NCI-H187 (cell line): ENCODE measurements at places on chromosomes 7 and 10.

DNA sequence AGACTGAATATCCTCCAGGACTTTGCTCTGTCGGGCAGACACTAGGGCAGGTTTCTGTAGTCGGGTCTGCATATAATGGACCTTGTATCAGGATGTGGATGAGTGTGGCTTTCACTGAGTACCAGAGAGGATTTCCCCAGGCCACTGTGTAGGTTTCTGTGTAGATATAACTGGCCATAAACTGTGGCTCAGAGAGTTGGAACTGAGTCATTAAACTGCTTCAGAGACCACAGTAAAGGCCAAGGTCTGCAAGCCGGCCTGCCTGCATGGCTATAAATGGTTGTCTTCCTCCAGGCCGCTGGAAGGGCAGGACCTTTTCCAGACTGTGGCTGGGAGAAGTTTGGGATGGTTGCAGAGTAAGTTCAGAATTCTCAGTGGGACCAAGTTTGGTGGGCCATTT, 16.9 kb downstream of the ZNF92 start:
- no peak for DNase-seq

- DNase-seq, result no peak
Measured at GRCh38 chr7:85699482-85699881, 512.6 kb upstream of the SEMA3D start.

- DNase-seq, result peak; percentile 55
Measured at GRCh38 chr7:2717293-2718261, 29.6 kb downstream of the AMZ1 start.

- DNase-seq, result no peak
Measured at GRCh38 chr7:26162431-26162830, 10.4 kb downstream of the NFE2L3 start.

DNA sequence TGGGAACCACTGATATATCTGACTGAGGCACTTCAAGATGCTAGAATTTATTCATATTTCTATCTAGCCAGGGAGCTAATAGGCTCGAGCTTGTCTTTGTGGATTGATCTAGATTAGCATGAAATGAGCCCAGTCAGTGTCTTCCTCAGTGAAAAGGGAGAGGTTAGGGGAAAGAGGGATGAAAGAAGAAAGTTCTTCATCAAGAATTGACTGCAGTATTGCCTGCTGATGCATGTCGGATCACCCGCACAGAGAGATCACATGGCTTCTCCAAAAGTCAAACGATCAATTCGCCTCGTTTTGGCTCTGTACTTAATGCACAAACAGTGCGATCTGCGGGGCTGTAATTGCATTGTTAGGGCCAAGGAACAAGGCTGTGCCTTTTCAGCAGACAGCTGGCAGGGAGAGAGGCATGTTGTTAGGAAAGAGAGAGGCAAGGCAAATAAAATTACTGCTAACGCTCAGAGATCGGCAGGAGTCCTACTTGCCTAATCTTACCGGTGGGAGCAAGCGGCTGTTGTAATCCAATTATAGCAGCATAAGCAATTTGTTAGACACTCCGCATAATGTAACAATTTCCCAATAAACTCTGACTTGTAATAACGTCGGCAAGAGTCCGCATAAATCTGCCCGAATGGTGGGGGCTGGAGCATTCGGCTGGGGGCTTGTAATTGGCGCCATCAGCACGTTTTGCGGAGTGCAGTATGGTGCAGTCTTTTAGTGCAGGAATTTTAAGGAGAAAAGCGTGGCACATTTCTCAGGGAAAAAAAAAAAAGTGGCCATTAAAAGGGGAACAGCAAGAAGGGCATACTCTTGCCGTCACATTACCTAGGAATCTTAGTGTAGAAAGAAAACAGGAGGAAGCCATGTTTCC, 102.1 kb downstream of the POLL start:
- no peak for DNase-seq

GRCh38 chr7:20831956-20832355, 45.3 kb upstream of the SP8 start:
- no peak for DNase-seq

DNA sequence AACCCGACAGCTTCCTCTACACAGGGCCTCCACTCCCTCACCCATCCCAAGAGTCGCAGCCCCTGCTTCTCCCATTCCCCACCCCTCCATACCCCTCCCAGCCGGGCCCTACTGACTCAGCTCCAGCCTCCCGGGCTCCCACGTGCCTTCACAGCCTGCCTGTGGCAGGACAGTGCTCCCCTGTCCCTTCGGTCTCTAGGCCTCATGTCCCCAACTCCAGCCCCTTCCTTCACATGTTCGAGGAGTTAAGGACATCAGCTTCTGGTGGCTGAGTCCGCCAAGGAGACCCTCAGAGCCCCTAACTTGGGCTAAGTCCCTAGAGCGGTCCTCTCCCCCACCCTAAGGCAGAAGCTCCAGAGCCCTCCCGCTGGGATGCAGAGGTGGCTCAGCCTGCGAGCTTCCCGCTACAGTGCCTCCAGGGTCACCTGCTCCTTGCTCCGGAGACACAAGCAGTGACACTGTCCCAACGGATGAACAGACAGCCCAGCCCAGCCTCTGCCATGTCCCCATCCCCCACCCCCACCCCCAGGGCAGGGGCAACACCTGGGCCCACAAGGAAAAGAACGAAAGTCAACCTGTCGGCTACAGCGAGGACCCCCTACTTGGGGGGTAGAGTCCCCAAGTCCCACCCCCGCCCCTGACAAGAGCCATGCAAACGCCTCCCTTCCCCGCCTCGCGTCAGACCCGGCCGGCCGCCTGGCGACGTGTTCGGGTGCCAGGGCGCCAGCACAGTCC, 716 bp downstream of the SMARCD3 start:
- DNase-seq, result no peak

DNA sequence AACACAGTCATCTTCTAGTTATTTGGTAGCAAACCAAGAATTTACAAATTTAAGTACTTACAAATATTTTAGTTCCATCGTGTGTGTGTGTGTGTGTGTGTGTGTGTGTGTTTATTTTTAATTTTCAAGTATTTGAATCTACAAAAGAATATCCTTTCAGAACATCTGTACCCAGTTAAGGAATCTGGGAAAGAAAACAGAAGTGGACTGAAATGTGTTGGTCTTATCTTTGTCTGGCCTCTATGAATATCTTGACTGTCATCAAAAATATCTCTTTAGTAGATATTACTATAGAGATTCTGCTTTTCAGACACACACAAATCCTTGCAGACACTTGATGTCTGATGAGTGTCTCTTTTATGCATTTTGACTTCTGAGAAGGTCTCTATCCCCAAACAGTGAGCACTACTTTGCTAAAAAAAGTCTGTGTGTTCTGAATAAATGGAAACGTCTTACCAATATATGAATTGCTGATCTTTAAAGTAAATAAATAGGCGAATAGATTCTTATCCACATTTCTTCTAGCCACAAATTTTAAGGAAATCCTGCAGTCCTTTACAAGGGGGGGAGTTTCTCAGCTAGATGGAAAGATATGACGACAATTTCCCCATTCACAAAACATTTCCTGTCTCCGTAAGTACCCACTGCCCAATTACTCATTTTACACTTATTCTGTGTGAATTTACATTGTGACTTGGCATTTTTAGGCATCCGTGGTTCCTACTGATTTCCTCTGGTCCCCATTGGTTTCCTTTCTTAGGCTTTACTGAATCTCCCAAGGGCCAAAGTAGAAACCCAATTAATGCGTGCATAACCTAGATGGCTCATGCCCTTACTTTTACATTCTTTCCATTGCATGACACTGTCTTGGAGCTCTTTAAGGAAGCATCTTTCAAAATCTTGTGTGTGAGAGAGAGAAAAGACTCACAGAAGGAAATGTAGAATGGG, 36.0 kb downstream of the NRCAM start:
- DNase-seq, result no peak

DNA sequence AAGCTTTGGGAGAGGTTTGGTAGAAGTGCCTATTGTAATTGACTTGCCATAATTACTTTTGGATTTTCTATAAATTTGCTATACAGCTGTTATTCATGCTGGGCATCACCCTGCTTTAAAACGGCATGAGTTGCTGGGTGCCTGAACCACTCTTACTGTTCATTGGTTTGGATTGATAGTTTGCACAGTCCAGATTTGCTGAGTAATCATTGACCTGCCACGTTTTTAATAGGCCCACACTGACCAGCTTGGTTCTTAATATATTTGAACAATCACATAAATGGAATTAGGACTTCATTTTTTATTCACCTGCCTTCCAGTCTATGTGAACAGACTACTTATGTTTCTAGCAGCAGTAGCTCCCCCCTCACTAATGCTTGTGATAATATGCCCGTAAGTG, 630.8 kb downstream of the SDK1 start:
- no peak for DNase-seq

DNA sequence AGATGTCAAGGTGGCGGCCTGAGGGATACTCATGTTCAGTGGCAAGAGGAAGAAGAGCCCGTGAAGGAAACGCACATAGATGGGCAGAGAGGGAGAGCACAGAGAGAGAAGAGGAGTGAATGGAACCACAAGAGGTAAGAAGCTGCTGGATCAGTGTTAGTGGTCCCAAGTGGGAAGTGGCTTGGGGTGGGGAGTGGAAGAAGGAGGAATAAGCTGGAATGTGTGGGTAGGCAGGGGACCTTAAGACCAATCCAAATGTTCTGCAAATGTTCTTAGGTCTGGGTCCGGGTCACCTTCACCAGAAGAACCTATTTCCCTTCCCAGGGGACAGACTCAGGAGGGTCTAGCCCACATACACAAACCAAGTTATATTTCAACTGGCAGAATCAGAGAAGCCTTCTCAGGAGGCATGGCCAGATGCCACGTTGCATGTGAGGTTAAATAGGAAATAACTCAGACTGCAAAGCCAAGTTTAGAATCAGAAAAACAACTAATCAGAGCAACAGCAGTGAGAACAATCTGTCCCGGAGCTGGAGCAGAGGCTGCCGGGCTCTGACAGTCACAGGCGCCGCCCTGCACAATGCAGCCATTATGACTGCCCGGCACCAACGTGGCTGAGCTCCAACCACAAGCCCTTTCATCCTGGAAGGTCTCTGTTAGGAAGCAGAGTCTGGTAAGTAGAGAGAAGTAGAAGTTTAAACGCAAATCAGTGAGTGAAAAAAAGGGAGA, 78.6 kb upstream of the ARMC3 start:
- no peak for DNase-seq

DNA sequence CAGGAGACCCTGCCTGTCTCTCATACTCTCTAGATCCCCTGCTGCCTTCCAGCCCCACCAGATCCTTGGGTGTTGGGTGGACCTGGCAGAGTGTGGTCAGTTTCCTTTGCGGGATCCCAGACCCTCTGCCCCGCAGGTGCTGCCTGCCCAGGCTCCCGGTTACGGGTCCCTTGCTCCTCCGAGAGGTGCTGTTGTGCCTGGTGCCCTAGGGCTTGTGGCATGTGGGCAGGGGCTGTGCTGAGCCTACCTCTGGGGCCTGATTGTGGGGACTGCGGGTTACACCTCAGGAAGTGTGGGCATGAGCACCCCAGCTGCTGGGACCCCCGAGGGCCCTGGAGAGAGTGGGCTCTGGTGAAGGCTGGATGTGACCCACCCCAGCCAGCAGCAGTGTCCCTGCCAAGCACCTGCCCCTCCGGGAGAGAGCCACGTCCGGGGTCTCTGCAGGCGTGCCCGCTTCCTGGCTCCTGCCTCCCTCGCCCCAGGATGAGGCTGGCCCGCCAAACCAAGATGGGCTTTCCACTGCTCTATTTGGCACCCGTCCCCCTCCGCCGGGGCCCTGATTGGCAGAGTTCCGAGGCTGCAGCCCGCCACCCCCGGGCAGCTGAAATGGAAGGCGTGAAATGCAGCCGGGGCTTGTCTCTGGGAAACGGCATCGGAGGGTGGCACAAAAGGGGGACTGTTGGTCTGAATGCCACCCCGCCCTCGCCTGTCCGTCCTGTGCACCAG, 17.0 kb downstream of the CLIP2 start:
- no peak for DNase-seq

DNA sequence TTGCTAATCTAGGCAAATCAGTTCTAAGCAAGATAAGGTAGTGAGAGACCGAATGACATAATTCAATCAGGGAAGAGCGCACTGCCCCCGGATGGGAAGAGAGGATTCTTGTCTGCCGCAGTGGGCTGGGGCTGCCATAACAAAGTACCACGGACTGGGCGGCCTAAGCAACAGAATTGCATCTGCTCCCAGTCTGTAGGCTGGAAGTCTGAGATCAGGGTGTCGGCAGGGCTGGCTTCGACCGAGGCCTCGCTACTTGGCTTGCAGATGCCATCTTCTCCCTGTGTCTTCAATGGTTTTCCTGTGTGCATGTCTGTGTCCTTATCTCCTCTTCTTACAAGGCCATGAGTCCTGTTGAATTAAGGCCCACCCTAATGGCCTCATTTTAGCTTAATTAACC, 59.7 kb upstream of the TMEM72 start:
- DNase-seq, result no peak

- DNase-seq, result no peak
Measured at GRCh38 chr7:124366118-124366517, 333.3 kb upstream of the TMEM229A start.

DNA sequence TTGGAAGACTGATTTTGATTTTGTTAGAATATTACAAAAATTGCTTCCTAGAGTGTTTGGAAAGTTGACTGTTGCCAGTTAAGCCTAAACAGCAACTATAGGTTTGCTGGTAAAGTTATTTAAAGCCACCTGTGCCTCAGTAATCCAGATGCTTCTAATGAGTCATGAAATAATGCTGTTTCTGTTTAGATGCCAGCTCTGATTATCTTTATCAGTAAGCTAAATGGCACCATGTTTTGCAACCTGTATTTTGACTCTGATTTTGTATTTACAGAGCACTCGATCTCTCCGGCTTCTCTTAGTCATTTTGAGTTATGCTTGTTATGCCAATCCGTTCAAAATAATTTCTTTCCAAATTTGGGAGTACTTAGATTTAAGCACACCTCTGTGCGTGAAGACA, 366.1 kb downstream of the EXOC4 start:
- no peak for DNase-seq

DNA sequence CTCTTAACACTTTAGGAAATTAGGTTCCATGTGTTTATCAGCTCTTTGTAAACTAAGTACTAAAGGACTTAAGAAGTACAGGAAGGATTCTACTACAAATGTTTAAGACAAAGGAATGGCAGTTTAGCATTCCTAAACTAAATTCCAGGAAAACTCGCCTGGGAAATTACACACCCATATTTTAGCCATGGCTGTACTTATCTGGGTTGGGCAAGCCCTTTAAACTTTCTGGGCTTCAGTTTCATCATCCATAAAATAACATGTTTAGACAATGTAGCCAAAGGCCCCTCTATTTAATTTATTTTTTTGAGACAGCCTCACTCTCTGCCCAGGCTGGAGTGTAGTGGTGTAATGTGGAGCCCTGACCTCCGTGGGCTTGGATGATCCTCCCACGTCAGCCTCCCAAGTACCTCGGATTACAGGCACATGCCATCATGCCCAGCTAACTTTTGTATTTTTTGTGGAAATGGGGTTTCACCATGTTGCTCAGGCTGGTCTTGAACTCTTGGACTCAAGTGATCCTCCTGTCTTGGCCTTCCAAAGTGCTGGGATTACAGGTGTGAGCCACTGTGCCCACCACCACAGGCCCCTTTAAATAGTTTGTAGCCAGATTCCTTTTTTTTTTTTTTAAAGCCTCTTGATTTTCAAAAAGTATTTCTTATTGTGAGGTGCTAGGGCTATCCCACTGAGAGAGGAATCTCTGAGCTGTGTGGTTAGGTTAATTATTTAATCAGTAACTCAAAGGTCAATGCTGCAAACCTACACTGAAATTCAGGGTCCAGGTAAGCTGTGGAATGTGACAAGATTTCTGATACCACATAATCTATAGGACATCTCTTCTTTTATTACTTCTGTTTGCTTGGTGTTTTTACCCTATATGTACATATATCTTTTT, 32.1 kb downstream of the TMEM60 start:
- DNase-seq, result no peak
